ENCODE measurements at places on chromosomes 7 and 10. TPM values are rescaled to one million over a fixed set of nuclear protein-coding genes. Genes with fewer than 3 reads are reported as not detected.

DNA sequence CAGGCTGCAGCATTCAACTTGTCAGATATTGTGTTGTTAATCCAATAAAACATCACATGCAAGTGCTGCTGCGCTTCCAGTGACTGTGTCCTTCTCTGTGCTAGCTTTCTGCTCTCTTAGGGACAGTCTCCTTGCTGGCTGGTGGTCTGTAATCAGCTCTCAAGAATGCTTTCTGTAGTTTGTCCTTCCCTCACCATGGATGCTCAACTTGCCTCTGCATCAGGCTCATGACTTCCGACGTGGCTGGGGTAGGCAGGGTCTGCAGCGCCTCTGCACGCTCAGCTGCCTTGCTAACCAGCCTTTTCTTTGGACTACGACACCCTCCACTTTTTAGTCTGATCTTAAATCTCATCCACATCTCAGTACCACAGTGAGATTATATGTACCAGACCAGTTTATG, 58.3 kb downstream of the MMRN2 start:
- DNase-seq, result no peak

SNCG gene
- total RNA-seq, result not detected

DNA sequence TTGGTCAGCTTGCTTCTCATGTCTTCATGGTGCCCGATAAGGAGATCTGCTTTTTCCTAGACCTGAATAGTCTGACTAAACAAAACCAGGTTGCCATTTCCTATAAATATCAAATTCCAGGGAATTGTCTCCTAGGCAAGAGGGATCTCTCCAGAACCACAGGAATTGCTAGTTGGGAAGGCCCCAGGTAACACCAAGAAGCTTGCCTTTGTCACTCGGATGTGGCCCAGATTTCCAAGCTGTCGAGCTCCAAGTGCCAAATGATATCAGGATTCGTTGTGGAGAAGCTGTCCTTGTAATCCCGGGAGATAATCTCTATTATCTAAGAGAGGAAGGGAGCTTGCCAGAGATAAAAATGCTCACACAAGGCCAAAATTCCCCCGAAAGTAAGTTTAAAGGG, 1288.5 kb upstream of the AUTS2 start:
- no peak for DNase-seq

GRCh38 chr10:113130014-113130641, 180.1 kb downstream of the TCF7L2 start:
- DNase-seq, result no peak

SPDYE8 gene
- not detected for total RNA-seq

GRCh38 chr10:119821182-119821581, 51.5 kb downstream of the MCMBP start:
- no peak for DNase-seq

TRIM73 gene
- 4.0 TPM for total RNA-seq

DNA sequence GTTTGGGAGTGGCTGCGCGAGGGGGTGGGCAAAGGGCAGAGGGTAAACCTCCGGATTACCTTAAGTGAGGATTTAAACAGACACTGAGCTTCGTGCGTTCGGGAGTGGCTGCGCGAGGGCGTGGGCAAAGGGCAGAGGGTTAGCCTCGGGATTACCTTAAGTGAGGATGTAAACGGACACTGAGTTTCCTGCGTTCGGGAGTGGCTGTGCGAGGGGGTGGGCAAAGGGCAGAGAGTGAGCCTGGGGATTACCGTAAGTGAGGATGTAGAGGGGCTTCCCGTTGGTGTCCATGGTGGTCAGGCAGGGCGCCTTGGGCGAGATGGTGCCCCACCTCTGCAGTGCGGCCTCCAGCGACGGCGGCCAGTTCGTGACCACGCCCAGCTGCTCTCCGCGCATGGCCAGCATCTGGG, 275.8 kb downstream of the DIP2C start:
- DNase-seq, result no peak

DNA sequence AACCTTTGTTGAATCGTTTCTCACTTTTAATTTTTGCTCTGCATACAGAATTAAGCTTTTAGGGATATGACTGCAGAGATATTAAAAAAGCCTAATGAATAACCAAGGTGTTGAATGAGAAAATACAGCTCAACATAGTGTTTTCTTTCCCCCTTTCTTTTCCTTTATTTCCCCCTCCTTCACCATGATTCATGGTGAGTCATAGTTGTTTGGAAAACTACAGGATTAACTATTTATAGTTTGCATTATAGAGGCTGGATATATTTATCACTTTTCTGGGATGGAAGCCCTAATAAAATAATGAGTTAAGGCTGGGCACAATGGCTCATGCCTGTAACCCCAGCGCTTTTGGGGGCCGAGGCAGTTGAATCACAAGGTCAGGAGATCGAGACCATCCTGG, 115.0 kb downstream of the DNAJB9 start:
- no peak for DNase-seq

DNA sequence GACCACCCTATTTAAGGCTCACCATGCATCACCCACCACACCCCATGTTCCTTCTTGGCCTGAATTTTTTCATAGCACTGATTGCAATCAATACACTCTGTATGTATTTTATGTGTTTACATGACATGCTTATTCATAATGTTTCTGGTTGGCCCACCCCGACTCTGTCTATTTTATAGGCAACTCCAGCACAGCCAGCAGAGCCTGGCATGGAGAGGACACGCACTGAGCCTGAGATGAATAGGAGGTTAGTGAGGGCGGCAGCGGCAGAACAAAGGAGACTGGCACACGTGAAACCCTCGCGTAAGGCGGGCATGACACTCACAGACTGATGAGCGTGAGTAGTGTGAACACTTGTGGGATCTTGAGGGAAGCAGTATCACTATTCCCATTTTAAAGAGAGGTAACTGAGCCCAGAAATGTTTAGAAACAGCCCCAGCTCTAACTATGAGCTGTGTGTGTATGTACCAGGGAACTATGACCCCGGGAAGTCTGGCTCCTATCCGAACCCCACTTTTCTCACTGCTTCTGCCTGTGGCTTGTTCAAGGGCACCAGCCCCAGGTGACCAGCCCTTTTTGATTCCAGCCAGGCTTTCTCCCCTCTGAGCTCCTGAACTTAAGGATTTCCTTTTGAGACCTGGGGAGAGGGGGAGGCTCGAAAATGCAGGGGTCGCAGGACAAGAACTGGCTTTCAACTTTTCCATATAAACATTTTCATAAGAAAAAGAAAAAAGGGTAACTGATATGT, 113.3 kb downstream of the ARHGAP22 start:
- DNase-seq, result peak; percentile 7

DNA sequence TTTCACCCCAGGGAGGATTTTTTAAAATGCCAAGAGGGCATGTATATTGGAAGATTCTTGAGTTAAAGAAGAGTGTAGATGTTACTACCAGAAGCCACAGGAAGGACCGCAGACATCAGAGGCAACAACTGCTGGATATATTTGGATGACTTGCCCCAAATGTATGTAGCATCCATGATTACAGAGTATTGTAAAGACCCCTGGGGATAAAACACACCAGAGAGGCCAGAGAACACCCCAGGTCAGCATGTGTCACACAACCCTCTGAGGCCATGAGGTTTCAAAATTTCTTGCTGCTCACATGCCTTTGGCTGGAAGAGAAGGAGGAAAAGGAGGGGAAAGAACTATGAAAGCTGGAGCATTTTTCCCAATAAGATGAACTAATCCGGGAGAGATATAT, 108.0 kb upstream of the LSM8 start:
- no peak for DNase-seq

DNA sequence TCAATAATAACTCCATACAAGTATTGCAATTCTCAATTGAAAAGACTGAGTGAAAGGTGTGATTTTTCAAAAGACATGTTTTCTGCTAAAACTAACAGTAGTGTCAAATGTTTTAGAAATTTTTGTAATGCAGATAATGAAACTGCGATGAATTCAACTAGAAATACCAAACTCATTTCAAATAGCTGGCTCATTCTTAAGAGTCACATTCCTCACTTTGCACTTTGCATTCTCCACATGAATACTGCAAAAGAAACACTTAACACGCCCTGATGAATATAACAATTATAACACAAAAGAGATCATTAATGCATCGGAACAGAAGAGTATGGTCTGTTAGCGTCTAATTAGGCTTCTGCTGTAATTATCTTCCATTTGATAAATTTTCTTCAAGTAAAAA, 15.5 kb upstream of the TSPAN12 start:
- DNase-seq, result no peak

CDH23 gene
- 0.17 TPM for total RNA-seq

DNA sequence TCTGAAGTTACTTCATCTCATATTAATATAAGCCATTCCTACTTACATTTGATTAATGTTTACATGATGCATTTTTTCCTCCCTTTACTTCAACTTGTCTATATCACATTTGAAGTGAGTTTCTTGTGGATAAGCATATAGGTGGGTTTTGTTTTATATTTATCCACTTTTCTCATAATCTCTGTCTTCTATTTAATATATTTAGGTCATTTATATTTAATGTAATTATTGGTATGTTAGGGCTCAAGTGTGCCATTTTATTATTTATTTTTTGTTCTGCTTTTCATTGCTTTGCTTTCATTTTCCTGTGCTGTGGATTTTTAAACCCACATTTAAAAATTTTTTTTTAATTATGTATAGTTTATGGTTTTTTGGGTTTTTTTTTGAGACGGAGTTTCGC, 54.8 kb downstream of the OGDH start:
- no peak for DNase-seq

CFAP43 gene
- not detected for total RNA-seq

- no peak for DNase-seq
These were observed 73.5 kb downstream of the PROSER2 start for GRCh38 chr10:11896549-11897200.

DNA sequence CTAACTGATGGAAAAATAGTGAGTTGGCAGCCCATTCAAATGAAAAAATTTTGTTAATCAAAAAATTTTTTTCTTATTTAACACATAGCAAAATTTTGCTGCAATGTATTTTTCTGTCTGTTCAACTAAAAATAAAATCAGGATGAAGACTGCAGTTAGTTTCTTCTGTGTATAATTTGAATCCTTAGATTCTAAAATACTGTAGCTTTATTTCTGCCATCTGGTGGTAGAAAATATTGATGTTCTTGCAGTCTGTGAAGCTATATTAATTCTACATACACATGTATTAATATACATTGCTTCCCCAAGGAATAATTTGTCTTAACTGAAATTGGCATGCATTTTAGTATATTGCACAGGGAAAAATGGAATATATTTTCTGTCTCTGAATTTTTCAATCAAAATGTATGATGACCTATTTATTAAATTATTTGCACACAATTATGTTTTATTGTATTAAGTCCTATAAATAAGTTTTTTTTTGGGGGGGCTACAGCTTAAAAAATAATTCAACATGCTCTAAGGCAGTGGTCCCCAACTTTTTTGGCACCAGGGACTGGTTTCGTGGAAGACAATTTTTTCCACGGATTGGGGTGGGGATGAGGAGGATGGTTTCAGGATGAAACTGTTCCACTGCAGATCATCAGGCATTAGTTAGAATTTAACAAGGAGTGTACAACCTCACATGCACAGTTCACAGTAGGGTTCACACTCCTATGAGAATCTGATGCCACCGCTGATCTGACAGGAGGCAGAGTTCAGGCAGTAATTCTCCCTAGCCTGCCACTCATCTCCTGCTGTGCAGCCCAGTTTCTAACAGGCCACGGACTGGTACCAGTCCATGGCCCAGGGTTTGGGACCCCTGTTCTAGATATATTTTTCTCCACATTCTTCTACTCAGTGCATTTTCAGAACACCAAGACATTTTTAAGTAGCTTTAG, 119.4 kb downstream of the GNAT3 start:
- no peak for DNase-seq

DNA sequence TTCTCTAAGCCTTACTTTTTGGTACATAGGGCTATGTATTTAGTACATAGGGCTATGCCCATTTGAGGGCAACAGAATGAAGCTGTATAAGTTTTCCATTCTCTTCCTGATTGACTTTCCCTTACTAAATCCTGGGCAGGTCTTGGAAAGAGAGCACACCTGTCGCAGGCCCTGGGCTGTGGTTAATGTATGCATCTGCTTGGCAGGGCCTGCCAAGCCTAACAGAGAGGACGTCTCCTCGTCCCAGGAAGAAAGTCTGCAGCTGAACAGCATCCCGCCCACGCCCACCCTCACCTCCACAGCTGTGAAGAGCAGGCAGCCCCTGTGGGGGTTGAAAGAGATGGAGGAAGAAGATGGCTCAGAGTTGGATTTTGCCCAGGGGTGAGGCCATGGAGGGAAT, 8.9 kb upstream of the PVRIG start:
- no peak for DNase-seq

UNCX gene
- total RNA-seq, result not detected

DNA sequence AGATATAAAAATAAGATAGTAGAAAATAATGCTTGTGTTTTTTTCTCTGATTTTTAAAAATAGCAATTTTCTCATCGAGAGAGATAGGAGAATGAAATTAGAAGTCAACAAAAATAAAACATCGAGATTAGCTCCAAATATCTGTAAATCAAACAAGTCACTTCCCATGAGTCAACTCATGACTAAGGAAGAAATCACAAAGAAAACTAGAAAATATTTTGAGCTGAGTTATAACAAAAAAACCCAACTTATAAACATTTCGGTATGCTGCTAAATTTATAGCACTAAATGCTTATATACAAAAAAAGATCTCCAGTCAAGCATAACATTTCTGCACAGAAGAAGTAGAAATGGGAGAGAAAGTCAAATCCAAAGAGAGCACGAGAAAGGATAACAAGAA, 140.1 kb downstream of the ITGA8 start:
- no peak for DNase-seq

GRCh38 chr10:101162677-101163076, 31.6 kb downstream of the TLX1 start:
- DNase-seq, result no peak

DNA sequence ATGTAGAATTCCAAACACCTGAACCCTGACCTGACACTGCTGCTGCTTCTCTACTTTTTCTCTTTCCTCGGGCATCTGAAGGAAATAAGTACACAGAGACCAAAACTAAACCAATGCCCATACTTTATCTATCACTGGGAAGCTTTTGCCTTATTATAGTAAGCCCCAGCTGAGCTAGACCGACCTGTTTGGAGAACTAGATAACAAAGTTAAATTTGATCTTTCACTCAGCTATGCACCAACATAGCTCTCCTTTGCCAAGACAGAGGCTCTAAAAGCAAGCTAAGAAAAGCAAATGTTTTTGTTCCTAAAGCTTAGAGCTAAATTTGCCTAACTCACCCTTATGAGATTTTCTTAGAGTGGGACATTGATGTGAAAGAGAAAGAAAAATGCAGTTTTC, 39.1 kb downstream of the NHLRC2 start:
- no peak for DNase-seq

- no peak for DNase-seq
These were observed 31.6 kb downstream of the SLIT1 start for GRCh38 chr10:97154162-97154561.

CPA4 gene
- total RNA-seq, result not detected

IRF5 gene
- 164 TPM for total RNA-seq

Measured in activated B cell treated with CpG ODN at 0.5 μM for 24 hours (primary cell).